ENCODE measurements at places on chromosomes 1 and 21.

- no peak for DNase-seq
Observed at GRCh38 chr1:67955591-67955990, 94.8 kb downstream of the DIRAS3 start.

- no peak for DNase-seq
Observed at GRCh38 chr1:48450505-48450904, 21.5 kb downstream of the SPATA6 start.

DNA sequence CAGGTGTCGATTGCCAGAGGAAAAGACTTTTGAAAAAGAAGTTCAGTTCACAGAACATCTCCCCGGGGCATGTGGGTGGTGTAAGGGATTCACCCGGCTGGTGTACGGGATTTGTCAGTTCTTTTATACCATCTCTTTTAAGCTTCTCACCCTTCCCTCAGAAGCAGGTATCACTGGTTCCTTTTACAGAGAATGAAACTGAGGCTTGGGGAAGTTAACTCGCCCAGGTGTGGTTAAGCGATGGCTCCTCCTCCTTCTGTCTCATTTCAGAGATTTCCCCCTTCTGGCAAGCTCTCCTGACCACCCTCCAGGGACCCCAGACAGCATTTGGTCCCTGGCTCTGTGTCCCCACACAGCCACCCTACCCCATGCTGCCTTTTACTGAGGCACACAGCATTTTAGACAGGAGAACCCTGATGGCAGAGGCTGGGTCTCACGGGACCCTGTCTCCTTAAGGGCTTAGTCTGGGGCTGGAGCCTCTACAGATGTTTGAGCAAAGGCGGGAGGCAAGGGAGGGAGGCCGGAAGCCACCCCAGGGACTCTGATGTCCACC is 2.8 kb upstream of the ECE1 start:
- no peak for DNase-seq

DNA sequence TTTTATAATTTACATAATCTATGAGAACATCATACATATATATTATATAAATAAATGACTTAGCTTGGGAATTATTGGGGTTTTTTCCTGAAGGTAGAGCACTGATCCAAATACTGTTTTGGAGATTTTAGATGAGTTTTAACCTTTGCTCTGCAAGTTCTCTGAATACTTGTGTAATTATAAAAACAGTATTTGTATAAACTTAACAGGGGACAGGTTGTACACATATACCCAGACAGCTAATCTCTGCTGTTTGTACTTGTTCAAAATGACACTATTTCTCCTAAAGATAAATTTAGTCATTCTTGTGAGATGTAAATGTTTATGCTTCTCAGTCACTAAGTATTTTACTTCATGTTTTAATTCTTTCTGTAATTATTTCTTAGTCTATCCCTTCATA is 8.7 kb downstream of the AGL start:
- no peak for DNase-seq

DNA sequence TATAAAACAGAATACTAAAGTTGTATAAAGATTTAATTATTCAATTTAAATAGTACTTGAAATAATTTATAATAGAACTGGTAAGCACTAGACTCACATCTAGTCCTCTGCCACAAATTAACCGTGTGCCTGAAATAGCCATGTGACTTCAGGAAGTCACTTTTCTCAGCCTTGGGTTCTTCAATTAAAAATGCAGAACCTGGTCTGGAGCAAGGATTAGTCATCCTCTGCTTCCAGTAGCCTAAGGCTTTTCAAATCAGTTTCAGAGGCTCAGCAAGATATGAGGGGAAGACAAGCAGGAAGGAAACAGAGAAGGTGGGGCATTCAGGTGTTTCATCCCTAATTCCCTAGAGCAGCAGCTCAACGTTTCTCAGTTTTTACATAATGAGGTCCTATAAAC is 23.0 kb downstream of the DPH5 start:
- DNase-seq = no peak

- no peak for DNase-seq
Observed at GRCh38 chr1:4140821-4141220, 240.7 kb upstream of the C1orf174 start.

DNA sequence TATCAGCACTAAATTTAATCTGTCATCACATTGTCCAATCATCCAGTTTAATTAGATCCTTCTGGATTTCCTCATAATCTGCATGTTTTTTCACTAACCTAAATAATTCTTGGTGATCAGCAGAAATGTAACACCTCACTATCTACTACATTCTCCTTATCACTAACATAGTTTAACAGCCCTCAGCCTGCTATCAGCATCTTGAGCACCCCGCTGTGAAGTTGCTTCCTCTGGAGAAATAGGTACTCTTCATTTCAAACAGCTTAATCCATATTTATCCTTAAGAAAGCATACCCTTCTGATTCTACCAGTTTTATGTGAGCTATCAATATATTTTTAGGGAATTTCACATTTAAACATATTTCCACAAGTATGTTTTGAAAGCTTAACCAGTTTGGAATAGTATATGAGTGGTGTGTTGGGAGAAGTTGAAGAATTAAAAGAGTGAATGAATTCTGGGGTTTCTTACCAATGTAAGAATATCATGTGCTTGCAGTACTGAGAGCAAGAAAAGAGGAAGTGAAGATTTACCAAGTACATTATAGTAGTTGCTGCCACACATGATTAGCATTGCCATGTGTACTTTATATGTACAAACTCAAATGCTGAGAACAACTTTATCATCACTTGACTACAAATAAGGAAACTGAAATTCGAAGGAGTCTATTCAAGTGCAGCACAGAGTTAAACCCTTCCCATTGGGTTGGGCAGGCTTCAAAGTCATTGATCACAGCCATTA is 771.1 kb upstream of the ADGRL4 start:
- DNase-seq = no peak

DNA sequence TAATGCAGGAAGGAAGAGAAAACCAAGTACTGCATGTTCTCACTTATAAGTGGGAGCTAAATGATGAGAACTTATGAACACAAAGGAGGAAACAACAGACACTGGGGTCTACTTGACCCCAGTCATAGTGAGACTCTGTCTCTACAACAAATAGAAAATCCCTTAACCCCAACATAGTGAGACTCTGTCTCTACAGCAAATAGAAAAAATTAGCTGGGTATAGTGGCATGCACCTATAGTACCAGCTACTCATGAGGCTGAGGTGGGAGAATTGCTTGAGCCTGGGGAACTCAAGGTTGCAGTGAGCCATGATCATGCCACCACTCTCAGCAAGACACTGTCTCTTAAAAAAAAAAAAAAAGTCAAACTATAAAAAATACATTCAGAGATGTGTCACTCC is 42.7 kb downstream of the GIPC2 start:
- no peak for DNase-seq

GRCh38 chr1:246005067-246005466 is 502.0 kb downstream of the SMYD3 start:
- no peak for DNase-seq

- DNase-seq = no peak
Observed at GRCh38 chr1:33335020-33335419, 14.1 kb upstream of the A3GALT2 start.

DNA sequence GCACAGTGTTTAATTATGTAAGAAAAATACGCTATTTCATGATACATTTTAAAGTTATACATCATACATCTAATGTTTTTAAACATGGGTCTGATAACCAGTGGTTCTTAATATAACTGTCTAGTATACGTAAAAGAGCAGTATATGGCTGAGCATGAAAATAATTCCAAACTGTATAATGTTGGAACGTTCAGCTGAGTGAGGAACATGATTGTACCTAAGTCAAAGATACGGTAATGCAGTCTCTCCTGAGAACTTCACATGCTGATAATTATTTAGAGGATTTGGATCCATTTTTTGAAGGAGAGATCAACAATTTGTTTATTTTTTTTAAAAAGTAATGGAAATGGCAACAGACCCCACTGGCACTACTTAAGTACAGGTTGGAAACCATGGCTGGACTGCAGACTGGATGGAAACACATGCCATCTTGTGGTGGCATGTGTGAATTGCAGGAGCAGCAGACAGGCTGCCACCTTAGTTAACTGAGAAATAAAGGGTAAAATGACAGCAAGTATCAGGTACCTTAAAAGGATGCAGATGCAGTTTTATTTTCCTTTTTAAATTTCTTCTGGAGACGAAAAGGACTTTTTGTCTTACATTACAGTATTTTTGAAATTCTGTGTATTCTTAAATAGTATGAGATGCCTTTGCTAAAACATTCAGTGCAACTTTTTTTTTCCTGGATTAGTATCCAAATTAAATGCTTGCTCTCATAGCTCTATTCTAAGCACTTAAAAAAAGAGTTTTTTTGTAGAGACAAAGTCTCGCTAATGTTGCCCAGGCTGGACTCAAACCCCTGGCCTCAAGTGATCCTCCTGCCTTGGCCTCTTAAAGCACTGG is 73.8 kb downstream of the MTR start:
- DNase-seq = no peak

- DNase-seq = no peak
Observed at GRCh38 chr1:207418351-207418750, 35.8 kb upstream of the CR2 start.

GRCh38 chr1:6177681-6178380 is 2.3 kb downstream of the CHD5 start:
- no peak for DNase-seq

DNA sequence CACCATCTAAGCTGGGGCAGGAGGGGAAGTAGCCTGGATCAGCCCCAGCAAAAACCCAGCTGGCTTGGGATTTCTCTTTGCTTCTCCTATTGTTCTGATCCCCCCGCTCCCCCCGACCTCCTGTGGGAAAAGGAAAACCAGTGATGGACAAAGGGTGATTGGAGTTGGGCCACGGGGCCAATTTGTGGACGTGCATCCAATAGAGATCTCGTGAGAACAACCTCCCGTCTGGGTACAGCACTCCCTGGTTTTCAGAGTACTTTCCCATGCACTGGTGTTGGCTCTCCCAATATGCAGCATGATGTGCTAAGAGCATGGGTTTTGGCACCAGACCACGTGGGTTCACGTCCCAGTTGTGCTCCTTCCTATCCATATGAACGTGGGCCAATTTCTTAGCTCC is 9.0 kb downstream of the BLACAT1 start:
- DNase-seq = no peak

DNA sequence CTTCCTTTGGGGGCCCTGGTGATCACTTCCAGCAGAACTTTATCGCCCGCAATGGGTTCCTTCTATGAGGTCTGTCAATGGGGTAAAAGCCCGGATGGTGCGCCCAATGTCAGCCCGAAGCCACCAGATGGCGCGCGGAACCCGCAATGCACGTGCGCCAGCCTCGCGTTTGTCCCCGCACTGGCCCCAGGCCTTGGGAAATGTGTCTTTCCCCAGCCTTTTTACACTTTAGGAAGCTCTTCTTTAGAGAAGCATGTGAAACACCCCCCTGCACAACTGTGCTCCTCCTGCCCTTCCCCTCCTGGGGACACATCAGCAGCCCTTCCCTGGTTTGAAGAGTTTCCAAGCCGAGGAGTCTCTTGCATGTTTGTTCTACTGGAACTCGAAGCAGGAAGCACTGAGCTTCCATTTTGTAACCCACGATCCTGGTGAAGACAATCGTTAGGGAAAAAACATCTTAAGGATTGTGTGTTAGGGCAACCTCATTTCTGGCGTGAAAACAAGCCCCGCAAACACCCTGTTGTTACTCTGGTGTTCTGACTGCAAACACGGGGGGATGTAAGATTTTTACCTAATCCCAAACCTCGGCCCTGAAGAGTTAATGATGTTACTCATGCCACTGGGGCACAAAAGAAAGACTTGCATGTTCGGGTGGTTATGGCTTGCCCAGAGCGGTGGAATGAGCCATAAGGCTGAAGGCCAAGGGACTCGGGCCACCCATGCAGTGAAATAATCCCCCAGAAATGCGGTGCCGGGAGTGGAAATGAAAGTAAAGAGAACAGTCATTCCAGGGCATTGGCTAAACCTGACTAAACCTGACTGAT is 20.4 kb upstream of the TARBP1 start:
- DNase-seq = no peak

DNA sequence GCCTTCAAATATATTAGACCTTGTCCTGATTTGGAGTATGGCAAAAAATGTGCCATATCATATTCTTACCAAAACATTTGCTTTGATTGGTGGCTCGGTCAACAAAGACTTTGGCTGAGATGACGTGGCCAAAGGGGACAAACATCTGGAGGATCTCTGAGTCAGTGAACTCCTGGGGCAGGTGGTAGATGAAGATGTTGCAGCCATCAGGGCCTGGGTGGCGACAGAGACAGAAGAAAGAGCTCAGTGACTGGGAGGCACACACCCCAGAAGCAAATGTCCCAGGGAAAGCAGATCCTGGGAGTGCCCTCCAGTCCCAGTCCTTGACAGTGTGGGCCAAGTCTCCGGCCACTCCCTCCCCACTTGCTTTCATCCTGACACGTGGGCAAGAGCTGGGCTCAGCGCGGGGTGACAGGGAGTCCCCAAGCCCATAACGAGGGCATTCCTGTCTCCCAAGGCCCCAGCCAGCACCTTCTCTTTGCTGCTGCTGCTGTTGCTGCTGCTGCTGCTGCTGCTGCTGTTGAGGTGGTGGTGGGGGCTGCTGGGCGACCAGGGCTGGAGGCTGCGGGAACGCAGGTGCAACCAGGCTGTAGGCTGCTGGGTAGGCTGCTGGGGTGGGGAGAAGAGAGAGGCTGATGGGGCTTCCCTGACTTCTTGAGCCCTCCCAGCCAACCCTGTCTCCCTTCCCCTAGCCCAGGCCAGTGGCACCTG is 10.7 kb downstream of the CELF3 start:
- DNase-seq = no peak

DNA sequence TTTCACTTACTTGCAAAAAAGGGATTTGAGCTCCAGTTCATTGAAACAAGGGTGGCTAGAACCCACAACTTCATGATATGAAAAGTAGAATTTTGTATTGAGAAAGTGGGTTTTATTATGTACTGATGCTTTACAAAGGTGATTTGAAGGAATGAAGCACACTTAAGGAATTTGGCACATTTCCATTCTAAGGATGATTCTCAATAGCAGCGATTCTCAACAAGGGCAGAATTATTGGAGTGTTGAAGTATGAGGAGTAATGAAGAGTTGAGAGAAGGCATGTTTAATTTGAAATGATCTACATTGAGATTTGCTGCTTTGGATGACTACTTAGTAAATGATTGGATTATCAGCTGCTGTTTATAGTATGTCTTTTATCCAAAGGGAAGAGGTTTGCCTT is 54.7 kb downstream of the FNBP1L start:
- no peak for DNase-seq

DNA sequence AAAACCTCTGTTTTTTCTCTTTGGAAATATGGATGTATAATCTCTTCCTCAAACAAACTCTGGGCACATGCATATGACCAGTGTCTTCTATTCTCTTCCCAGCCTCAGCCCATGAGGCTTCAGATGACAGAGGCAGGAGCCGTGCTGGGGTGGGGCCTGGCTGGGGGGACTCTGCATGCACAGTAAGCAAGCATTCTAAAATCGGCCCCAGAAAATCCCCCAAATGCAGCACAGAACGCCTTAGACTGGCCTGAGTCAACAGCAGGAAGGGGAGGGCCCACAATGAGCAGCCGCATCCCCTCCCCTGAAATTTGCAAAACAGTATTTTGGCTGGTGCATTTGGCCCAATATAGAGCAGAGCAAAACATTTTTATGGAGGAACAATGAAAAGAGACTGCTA is 47.8 kb downstream of the ITPKB start:
- no peak for DNase-seq

DNA sequence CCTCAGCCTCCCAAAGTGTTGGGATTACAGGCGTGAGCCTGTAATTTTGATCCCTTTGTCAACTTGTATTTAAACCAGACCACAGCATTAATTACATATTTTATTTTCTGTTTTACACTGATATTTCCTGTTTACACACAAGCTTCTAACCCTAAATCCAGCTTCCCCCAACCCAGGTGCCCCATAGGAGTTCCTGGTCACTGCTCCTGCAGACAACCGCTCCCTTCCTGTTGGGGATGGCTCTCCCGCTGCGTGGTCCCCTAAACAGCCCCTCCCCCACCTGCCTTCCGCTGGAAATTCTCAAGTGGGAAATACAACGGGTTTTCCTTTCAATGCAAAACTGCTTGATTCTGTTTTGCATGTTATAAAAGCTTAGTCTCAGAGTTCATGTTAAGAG is 3.7 kb downstream of the CSTB start:
- DNase-seq = no peak

All from NCI-H1417 treated with DMSO at 0.1 percent for 48 hours (cell line).